ENCODE measurements at places on chromosomes 7 and 10.

DNA sequence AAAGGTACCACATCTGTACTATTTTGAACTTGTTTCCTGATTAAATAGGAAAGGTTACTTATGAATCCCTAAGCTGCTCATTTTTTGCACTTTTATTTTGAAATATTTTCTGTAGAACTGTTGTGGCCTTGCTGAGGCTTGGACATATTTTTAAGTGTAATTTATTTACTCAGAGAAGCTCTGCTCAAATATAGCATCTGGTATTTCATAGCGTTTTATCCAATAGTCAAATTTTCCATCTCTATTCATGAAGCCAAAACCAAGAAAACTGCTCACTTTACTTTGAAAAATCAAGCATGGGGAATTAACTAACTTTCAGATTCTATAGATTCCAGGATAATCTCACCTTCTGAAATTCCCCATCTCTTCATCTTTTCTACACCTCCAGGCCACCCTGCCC, 6.6 kb upstream of the FAM3C start:
- DNase-seq = no peak

GRCh38 chr10:130631142-130632096, 495.2 kb downstream of the GLRX3 start:
- no peak for DNase-seq

DNA sequence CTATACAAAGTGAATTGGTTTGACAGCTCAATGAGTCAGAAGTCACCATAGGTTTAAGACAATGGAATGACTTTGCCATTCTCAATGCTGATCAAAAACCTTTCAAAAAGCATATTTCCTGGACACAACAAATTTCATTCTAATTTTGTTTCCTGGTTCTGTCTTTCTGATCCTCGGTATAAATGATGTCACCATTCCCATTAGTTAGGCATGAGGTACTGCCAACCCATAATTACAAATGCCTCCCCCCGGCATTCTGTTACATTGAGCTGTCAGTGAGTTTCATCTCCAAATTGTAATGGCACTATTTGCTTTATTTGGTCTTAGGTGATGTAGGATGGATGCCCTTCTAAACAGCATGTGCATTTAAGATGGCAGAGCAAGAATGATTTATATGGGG, 81.7 kb upstream of the NFE2L3 start:
- DNase-seq = peak; percentile 5

DNA sequence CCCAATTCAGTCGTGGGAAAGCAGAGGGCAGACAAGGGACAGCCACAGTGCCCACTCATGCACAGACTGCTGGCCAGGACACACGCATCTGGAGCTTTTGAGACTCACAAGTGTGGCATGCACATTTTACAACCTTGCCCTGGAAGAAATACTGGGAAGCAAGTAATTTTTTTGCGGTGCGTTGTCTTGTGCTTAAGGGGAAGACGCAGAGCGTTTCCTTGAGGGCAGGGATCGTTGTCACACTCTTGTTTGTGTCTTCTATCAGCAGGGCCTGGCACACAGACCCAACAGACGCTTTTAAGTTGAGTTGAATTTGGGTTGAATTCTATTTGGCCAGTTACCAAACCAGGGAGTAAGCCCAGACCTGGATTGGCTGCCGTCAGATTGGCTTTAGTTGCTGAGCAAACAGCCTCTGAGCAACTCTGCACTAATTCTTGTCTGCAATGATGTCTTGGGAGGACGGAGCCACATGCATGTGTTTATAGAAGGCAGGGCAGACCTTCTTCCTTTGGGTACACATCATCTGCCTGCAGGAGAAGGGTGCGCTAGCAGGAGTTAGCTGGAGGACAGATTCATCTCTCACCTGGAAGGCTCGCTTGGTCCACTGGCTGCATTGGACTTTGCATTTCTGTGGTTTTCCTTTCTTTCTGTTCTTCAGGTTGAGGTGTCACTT, 38.4 kb downstream of the IL2RA start:
- no peak for DNase-seq

DNA sequence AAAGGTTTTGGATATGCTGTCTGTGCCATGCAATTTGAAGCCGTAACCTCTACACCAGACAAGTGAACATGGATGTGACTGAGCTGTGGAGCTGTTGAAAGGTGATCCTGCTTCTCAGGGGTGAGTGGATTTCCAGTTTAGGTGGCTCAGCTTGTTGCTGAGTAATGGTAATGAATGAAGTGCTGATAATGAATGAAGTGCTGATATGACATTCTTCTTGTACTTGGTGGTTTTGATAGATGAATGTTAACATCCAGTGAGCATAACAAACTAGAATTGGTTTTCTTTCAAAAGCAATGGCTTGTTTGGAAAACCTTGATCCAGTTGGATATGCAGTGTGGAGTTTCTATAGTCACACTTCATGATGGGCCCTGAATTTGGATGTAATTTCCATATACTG, 89.7 kb upstream of the FZD8 start:
- DNase-seq = no peak

DNA sequence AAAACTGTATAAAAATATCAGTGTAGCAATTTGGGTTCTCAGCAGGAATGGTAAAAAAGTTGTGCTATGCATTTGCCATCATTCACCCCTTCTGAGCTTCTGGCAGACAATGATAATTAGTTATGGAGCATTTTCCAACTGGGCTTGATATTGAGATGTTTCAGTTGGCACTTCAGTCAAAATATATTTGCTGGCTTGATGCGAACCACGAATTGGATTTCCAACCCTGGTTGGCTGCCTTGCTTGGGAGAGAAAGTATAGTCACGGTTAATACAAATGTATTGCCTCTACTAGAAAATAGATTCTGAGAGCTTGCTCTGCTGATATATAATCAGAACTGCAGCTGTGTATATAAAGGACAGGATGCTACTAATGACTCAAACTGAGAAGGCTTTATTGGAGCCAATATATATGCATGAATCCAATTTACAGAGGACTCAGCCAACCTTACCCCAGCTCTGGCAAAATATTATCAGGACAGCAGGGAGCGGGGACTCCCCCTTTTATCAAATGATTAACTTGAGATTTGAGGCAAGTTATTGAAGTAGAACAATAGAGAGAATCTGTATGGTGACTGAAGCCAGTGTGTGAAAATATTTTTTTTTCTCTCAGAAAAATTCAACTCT, 219.8 kb upstream of the SMIM30 start:
- DNase-seq = peak; percentile 58

DNA sequence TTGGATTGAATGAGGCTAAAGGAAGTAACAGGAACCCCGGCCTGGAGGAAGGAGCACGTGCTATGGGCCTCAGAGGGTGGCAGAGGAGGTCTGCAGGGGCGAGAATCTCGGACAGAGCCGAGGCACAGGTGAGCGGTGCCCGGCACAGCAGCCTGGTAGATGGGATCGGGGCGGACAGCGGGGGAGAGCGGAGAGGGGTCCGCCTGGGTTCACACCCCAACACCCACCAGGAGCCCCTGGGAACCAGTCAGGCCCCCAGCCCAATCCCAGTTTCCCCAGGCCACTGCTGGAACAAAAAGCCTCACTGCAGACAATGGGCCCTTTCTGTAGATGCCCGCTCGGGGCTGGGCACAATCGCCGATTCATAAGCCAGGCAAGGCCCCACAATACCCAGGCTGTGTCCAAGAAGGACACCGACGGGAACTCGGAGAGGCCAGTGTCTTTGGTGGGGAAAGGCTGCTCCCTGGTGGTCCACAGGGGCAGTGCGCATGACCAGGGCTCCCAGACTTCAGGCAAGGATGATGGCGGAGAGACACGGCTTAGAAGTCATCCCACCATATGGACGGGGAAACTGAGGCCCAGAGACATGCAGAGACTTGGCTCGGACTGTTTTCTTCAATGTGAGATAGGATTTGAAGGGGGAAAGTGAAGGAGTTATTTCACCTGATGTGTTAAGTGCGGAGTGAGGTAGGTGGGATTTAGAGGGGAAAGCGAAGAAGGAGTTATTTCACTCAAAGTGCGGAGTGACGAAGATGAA, 106.9 kb upstream of the GPR26 start:
- peak; percentile 58 for DNase-seq

DNA sequence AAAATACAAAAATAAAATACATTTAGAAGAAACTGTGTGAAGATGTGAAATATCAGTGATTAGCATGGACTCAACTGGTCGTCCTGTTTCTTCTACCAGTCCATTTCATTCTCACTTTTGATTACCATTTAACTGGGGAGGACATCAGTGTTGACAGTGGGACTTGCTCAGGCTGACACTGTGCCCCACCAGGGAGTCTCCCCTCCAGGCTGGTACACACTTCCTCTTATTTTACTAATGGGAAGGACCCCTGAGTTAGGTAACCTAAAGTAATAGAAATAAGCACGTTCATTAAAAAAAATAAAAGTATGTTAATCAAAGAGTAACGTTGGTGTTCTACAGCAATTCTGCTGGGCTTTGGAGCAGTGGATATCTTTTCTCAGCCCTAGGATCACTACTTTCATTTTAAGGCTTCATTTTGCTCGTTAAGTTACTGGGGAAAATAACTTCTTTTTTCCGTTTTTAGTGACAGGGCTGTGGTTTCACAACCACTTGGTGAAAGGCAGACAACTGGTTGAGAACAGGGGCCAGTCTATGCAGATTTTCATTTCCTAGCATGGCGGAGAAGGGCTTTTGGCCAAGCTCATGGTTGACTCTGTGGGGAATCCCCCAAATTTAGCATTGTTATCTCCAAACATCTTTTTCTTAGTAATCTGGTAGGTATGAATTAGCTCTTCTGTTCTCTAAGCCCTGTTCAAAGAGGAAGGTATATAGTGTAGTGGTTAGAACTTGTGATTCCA, 2.1 kb downstream of the SNX10 start:
- no peak for DNase-seq

- DNase-seq = peak; percentile 97
Observed at GRCh38 chr7:88226886-88227516, 7.2 kb upstream of the SRI start.

GRCh38 chr7:45884136-45884535, 4.2 kb upstream of the IGFBP1 start:
- DNase-seq = peak; percentile 54

- no peak for DNase-seq
Observed at GRCh38 chr10:71887743-71888142, 36.7 kb upstream of the PSAP start.

GRCh38 chr7:75639071-75639885, 99.5 kb downstream of the HIP1 start:
- peak; percentile 50 for DNase-seq

GRCh38 chr7:33050535-33051318, 11.8 kb downstream of the NT5C3A start:
- peak; percentile 48 for DNase-seq

GRCh38 chr10:34407324-34407805, 407.7 kb downstream of the PARD3 start:
- DNase-seq = peak; percentile 62

DNA sequence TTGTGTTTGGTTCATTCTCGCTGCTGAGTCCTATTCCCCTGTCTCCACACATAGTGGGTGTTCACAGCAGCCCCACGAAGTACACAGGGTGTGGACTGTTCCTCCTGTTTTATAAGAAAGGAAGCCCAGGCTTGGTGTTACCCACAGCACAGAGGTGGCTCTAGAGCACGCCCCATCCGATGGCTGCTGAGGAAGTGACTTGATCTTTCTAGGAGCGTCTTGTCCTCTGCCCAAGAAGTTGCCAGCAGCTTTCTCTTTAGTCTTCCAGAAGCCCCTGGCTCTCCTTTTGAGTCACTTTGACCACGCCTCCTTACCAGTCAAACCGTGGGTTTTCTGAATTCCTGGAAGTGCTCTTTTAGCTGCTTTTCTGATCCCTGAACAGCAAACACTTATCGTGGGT, 94.0 kb downstream of the GRK5 start:
- DNase-seq = no peak

DNA sequence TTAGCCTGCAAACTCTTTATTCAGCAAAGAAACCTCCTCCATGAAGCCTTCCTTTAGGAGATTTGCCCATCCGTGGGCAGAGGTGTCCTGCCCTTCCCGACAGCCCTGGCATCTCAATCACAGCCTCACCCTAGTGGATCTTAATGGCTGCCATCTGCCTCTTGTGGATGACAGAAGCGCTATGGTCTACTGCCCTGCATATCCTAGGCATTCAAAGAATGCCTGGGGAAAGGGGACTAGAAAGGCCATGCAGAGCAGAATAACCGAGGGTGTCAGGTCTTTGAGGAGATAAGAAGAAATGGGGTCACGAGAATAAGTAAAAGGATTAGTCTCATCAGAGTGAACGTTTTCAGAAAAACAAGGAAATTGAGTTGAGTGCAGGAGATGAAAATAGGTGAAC, 57.7 kb upstream of the SPOCK2 start:
- DNase-seq = peak; percentile 68

DNA sequence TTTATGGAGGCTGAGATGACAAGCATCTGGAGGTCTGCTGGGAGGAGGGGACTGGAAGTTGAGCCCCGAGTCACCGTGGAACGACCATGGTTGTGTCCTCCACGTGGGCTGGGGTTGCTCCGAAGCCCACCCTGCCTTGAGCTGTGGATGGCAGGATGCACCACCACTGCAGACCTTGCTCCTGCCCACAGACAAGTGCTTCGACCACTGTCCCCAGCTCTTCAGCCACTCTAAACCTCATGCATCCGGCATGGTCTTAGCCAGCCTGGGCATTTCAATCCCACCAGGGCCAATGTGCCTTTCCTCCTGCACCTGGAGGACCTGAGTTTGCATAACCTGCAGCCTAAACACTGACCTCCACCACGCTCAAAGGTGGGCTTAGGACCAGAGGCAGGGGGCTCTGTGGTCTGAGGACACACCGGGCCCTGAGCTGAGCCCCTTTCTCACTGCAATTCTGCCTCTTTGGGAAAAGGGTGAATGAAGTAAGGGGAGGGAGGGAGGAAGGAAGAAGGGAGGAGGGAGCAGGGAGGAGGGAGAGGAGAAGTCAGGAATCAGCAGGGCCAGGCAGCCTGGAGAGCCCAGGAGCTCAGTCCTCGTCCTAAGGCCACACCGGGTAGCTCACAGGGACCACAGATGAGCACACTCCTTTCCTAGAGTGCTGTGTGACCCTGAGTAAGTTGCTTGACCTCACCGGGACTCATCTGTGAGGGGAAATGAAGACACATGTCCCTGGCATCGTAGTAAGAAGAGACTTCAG, 44.8 kb upstream of the DNAAF5 start:
- DNase-seq = no peak

DNA sequence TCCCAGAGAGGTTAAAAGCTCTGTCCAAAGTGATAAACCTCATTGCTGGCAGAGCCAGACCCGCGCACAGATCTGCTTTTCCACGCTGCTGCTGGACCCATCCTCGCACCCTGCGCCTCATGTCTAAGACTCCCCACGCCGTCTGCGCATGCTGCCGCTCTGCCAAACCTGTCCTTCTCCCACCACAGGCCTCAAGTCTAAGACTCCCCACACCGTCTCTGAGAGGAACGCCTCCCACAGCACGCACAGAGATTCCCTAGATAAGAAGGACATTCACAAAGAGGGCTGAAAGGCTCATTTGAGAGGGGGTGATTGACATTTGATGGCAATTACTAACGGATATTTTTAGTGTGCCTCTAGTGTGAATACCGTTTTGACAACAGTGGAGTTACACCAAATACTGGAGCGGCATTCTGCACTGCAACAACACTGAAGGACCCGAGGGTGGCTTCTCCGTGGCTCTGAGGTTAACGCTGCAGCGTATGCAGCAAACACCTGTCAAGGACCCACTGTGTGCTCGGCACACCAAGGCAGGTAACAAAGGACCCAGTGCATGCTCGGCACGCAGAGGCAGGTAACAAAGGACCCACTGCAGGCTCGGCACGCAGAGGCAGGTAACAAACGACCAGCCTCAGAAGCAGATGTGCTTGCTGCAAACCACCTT, 231.4 kb downstream of the DNAJB6 start:
- no peak for DNase-seq

All from kidney tubule cell (primary cell).